ENCODE measurements at places on chromosomes 5 and 9. TPM values are rescaled to one million over a fixed set of nuclear protein-coding genes. Genes with fewer than 3 reads are reported as not detected.

DNA sequence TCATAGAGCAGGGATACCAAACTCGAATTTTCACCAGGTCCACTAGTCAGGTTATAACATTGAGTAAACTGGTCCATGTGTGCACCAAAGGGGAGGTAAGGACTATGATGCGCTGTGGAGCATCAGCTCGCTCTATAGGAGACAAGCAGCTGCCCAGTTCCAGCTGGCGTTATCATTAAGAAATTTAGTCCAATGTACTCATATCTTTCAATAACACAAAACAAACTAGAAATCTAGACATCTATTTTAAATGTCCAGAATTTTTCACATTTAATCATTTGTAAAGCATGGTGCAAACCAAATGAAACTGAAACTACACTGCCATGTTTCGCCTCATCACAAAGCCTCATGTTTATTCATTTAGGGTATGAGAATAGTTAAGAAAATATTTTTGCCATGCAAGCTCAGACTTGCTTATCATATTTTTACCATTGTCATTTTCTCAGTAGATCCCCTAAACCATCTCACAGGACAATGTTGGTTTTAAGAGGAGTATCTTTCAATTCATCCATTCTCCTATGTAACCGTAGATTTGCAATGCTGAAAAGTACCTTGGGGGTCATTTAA lies 50.9 kb downstream of the ZNF474 start:
- no peak for DNase-seq

Gene SLC1A1
- total RNA-seq = 6.1 TPM

DNA sequence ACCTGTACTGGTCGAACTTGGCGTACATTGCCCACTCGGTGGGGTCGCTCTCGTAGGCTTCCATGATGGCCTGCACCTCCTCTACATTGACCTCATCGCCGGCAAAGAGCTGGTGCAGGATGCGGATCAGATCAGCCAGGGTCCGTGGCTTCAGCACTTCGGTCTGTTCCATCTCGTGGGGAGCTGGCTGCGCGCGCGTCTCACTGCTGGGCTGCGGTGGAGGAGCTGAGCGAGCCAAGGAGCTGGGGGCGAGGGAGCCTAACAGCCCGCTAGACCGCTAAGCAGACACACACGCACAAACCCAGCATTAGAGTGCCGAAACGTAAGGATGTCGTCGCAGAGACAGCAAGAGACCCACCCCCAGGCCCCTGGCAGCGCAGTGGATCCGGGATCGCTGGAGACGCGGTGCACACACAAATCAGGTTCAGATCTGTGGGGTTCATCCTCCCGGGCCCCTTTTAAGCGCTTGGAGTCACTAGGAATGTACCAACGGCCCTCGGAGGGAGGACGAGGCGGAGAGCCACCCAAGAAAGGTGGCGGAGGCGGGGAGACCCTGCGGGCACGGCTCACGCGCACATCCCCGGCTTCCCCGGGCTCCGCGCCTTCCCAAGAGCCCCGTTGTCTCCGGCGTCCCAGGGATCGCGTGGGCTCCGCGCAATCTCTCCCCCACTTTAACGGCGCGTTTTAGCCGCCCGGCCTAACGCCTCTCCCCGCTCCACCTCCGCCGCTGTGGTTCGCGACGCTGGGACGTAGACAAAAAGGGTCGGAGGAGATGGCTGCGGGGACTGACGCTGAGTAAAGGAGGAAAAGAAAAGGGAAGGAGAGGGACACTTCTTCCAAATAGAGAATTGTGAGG lies at the start of gene CDO1:
Gene CDO1, minus strand, starts transcription at position 434 of the 856 bp plus-strand sequence. Its CDS starts 262 bp downstream, at position 172.
- DNase-seq = no peak

Gene SLC9A3
- total RNA-seq = 3.0 TPM

Gene OSMR
- 46.7 TPM for total RNA-seq

DNA sequence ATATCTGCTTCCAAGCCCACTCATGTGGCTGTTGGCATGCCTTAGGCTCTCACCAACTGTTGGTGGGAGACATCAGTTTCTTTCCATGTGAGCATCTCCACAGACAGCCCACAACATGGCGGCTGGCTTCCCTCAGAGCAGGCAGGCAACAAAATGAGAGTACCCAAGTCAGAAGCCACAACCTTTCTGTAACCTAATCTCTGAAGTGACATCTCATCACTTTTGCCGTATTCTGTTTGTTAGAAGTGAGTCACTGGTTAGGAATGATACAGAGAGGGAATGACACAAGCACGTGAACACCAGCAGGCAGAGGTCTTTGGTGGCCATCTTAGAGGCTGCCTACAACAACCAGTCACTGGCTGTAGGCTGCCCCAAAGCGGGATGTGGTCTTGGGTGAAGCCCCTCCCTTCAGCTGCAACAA lies 88.6 kb upstream of the RASGRF2 start:
- DNase-seq = peak; percentile 1

- no peak for DNase-seq
Measured at GRCh38 chr5:181164076-181164952, 16.9 kb downstream of the OR2V2 start.

Gene MZB1
- not detected for total RNA-seq

GRCh38 chr9:14433351-14434157 lies 119.6 kb upstream of the NFIB start:
- no peak for DNase-seq

Gene TMEM171
- total RNA-seq = 3.0 TPM

Gene KCTD16
- total RNA-seq = 1.4 TPM

Gene PGM5
- total RNA-seq = 0.79 TPM

- no peak for DNase-seq
Measured at GRCh38 chr5:169796731-169797130, 159.7 kb downstream of the DOCK2 start.

GRCh38 chr5:115978779-115979178 lies 16.5 kb downstream of the LVRN start:
- DNase-seq = no peak

DNA sequence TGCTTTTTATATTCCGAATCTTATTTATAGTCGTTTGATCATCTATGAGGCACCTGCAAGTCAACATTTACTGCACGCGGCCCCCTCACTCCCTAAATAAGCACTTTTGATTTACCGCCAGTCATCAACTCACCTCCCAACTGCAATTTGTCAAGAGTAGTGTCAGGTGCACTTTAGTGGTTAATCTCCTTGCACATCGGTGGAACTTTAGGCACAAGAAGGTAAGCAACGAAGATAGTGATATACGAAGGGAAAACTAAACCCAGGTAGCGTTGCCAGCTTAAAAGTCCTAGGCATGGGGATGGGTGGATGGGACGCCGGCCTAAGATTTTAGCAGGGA lies 513 bp upstream of the RNF180 start:
- no peak for DNase-seq

Gene GRIN1
- not detected for total RNA-seq

Gene FAM153A
- 0.41 TPM for total RNA-seq

DNA sequence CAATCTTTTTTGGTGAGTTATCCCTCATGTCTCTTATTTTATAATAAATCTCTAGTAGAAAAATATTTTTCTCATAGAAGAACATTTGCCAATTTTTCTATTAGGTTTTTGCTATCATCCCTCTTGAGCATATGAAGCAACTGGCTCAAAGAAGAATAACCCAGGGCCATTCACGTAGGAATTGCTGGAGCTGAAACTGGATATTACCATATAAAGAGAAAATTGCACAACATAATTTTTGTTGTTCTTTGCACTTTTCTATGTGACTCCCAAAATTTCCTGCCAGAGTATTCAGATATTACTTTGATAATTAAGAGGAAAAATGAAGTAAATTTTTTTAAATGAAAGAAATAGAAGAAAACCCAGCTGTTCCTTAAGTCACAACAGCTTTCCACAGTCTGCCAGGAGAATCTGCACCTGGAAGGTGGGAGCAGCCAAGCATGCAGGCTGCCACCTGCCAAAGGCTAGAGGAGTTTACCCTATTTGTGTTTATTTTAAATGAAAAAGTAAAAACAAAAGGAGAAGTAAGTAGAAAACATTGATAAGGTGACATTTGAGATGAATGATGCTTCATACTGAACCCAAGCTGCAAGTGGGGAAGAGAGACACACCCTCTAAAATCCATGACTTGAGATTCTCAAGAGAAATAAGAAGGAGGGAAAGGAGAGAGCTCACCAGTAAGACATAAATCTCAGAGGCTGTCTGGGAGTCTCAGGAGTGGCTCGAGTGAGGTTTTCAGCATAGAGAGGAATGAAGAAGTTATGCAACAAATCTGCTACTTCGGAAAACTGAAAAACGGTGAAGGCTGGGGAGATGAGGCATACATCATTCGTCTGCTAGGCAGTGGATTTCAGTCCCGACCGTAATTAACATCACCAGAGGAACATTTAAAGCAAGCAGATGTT lies 31.5 kb upstream of the FREM1 start:
- no peak for DNase-seq

DNA sequence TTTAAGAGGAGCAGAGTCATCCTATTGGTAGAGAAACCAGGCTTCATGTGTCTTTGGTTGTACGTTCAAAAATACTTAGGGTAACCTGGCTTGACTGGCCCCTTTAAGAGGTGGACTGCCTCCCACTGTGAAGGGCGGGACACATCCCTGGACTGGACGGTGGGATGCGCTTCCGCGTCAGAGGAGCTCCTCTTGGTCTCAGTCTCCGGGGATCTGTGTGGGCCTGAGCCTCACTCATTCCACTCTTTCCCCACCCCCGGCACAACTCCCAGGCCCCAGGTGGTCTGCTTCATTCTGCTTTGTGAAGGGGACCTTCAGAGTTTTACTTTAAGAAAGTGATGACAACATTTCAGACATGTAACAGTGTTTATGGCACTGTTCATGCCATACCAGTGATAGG lies 601.1 kb downstream of the IRX1 start:
- DNase-seq = no peak

- no peak for DNase-seq
Measured at GRCh38 chr9:83041771-83042170, 21.2 kb downstream of the RASEF start.

Gene ANKRD18B
- total RNA-seq = 3.8 TPM

DNA sequence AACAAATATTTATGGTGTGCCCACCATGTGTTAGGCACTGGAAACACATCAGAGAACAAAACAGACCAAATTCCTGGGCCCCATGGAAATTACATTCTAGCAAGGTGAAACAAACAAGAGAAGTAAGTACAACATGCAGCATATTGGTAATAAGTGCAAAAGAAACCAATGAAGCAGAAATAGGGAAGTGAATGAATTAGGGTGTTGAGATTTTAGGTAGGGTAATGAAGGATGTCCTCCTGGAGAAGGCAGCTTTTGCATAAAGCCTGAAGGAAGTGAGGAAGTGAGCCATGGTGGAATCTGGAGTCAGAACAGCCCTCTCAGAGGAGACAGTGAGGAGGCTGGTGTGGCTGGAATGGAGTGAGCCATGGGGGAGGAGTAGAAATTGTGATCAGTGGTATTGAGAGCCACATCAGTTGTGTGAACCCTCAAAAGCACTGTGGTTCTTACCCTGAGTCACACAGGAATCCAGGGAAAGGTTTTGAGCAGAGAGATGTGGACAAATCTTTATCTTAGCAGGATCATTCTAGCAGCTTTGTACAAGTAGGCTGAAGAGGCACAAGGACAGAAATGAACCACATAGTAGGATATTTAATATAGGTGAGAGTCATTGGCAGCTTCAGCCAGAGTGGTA lies 52.7 kb upstream of the ARL15 start:
- DNase-seq = no peak

DNA sequence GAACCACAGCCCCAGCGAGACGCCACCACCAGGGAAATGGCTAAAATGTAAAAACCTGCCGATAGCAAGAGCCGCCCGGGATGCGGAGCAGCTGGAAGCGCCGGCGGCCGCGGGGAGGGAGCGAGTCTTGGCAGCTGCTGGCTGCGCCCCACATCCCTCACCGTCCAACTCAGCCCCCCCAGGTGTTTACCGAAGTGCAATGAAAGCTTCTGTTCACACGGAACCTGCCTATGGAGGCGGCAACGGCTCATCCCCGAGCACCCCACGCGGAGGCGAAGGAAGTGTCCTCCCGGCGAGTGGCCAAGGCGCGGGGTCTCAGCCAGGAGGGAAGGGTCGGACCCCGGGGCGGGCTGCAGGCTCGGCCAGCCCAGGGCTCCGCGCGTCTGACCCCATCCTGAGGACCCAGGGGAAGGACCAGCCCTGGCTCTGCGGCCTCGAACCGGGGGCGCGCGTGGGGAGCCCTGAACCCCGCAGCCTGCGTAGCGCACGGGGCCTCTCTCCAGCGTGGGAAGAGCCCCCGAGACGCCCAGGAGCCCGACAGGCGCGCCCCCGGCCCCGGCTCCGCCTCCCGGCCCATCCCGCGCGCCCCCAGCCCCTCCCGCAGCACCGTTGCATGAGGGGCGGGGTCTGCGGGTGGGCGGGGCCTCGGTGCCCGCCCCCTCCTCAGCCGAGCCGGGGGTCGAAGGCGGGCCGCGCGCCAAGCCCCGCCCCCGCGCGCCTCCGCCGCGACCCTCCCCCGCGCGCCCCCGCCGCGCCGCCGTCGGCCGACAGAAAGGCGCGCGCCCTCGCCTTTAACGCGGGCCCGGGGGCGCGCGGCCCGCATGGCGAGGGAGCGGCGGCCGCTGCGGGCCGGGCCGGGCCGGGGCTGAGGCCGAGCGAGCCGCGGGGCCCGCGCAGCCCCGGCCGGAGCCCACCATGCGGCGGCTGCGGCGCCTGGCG lies at the start of gene DIPK1B:
Gene DIPK1B, plus strand, starts transcription at position 822 of the 939 bp plus-strand sequence. Its CDS starts 94 bp downstream, at position 916.
- no peak for DNase-seq

- DNase-seq = no peak
Measured at GRCh38 chr5:14491015-14491915, 90.3 kb upstream of the OTULINL start.

Gene ANKRD20A1
- 0.08 TPM for total RNA-seq

DNA sequence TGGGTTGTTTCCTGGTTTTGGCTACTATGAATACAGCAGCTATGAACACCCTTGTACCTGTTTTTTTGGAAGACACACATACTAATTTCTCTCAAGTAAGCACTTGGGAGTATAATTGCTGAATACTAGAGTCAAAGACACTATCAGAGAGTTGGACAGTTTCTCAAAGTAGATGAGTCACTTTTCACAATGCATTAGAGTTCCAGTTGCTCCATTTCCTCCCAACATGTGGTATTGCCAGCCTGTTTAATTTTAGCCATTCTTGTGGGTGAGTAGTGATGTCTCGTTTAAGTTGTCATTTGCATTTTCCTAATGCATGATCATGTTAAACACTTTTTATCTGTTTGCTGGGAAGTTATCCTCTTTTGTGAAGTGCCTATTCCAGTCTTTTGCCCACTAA lies 81.6 kb upstream of the GDNF start:
- DNase-seq = no peak

DNA sequence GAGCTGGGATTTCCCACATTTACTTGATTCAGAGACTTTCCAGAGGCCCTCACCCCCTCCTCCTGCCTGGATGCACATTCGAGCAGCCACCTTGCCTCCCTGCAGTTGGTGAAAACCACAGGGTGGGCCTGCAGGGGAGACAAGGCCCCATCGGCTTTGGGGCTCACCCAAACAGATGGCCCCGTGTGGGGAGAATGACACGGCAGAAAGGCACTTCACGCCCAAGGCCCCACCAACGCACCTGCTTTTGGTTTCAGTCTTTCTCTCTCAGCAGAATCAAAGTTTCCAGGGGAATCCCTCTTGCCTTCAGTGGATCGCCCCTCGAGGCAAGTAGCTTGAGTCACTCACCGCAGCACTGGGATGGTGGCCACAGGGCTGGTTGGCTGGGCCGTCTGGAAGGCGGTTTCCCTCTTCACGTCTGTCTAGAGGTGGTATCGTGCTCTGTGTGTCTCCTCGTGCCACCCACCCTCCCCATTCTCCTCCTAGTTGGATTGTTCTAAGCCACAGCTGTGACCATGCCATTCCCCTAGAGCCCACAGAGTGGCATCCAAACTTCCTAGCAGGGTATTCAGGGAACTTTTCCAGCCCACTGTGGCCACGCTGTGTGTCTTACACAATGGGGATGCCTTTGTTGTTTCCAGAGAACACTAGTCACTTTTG lies 31.8 kb downstream of the SEC61B start:
- DNase-seq = no peak
